GM23338 (cell line): ENCODE measurements at places on chromosomes 13 and 19. TPM values are rescaled to one million over a fixed set of nuclear protein-coding genes. Genes with fewer than 3 reads are reported as not detected.

SGCG gene
- total RNA-seq: not detected in 2 replicates

HIF3A gene
- total RNA-seq: 34.1 and 70.5 TPM in 2 replicates

- peaks cover 7% of the 10 kb centered on the region; the same call in 1 of the 2 replicates for H3K4me1 ChIP-seq
- no peak for DNase-seq
These were observed 30.5 kb upstream of the MBNL2 start for GRCh38 chr13:97191615-97192014.

SBSN gene
- total RNA-seq: not detected in 2 replicates

DNA sequence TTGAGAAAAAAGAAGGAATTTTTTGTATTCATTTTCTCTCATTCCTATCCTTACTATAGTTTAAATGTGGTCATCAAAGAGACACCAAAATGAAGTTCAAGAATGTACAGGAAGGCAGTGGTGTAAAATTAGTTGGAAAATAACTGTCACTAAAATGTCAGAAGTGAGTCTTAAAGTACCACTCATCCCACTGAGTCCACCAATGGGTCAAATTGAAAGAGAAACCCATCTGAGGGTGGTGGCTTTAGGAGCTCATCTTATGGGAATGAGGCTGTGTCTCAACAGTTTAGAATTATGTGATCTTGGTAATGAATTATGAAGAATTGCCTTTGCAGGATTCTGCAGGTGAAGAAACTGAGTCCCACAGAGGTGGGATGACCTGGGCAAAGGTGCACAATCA lies 403.5 kb downstream of the FGF9 start:
- DNase-seq: no peak
- no peak overlapping the region for H3K4me3 ChIP-seq
- H3K27ac ChIP-seq: no peak overlapping the region
- peaks cover 11% of the 10 kb centered on the region; the same call in 1 of the 2 replicates for H3K27me3 ChIP-seq
- no peaks in the 10 kb centered on the region for H3K36me3 ChIP-seq

KLK8 gene
- total RNA-seq: 4.6 and 4.9 TPM in 2 replicates

DNA sequence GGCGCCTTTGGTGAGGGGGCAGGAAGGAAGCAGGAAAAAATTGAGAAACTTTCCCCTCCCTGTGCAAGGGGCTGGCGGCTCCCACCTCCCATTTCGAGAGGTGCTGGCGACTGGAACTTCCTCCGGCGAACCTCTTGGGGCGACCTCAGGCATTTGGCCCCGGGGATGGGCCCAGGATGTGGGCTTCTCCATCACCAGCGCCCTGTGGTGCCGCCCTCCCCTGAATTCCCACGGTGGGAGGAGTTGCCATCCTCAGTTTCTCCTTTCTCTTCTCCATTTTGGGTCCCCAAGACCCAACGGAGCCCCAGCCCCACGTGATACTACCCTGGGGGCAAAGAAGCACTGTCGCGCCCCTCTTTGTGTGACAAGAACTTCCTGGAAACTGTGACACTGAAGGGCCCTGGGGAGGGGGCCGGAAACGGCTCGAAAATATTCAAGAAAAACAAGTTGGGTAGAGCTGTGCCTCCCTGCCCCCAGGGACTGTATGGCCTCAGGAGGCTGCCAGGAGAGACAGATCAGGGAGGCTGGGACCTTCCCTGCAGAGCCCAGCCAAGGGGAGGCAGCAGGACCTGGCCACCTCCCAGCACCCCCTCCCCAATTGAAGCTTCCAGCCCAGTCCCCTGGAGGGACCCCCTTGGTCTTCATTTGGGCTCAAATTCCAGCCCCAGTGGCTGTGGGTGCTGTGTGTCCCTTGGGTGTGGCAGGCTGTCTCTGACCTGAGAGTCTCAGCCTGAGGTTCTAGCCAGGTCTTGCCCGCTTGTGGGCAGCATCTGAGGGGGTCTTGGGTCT lies 16.2 kb upstream of the AP1M2 start:
- no peaks in the 10 kb centered on the region for H3K27me3 ChIP-seq
- peaks cover 12% of the 10 kb centered on the region for H3K4me1 ChIP-seq
- H3K4me3 ChIP-seq: peak overlapping the region; percentile 93
- peak; percentile 56 for DNase-seq

CALR3 gene
- total RNA-seq: 0.66 TPM in 1 of 2 replicates, not detected in the other

DNA sequence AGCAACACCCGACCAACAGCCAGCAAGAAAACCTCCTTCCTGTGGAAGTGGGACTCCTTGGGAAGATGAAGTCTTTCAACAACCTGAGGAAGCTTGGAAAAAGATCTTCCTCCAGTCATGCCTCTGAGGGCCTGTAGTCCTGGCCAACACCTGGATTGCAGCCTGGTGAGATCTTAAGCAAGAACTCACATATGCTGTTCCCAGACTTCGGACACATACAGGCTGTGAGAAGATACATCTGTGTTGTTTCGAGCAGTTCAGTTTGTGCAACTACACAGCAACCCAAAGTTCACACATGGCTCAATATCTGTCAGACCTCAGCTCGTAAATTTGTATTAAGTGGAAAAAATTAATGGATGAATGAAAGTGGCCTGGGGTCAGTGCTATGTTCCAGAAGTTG lies 65.1 kb upstream of the UBAC2 start:
- H3K27ac ChIP-seq: no peak overlapping the region
- H3K4me3 ChIP-seq: no peak overlapping the region
- DNase-seq: no peak
- no peaks in the 10 kb centered on the region for H3K4me1 ChIP-seq
- H3K36me3 ChIP-seq: no peaks in the 10 kb centered on the region

ZNF549 gene
- total RNA-seq: 10.2 and 11.6 TPM in 2 replicates

SLC7A9 gene
- not detected in 2 replicates for total RNA-seq

DNA sequence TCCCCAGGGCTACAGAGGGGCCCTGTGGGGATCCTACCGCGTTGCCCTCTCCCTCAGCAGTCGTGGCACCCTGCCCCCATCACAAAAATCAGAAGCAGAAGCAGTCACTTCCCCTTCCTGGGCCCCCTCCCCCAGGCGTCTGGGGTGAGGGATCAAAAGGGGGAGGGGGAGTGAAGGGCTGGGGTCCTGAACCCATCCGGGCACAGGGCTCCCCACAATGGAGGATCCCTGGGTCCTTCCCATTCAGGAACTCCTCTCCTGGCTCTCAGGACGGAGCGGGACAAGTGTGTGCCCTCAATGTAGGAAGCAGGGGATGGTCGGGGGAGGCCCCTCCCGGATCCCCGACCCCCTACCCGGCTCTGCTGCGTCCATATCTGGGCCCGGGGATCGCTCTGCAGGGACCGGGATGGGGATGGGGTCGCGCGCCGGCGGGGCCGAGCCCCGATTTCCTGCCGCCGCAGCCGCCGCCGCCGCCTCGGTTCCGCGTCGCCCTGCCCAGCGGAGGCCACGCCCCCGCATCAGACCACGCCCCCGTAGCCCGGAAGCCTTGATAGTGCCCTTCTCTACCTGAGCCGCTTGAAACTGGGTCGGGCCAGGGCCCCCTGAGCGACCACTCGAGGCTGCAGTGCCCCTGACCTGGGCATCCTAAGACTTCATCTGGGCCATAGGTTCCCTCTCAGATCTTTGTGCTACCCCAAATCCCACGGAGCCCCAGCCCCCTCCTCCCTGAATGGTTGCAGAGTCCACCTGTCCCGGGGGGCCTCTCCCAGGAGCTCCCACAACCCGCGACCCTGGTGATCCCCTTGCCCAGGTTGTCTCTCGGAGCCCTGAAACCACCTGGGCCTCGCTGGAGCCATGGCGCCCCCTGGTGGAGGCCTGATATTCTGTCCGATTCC lies at the start of gene GMIP:
TSS of gene GMIP (minus strand) at position 500 of the 896 bp plus-strand sequence. CDS start at position 372, 128 bp downstream.
- no peaks in the 10 kb centered on the region for H3K27me3 ChIP-seq
- peak; percentile 93 for DNase-seq
- peak within 1 kb of the TSS; percentile 90; the same call in 1 of the 2 replicates for H3K27ac ChIP-seq

DNA sequence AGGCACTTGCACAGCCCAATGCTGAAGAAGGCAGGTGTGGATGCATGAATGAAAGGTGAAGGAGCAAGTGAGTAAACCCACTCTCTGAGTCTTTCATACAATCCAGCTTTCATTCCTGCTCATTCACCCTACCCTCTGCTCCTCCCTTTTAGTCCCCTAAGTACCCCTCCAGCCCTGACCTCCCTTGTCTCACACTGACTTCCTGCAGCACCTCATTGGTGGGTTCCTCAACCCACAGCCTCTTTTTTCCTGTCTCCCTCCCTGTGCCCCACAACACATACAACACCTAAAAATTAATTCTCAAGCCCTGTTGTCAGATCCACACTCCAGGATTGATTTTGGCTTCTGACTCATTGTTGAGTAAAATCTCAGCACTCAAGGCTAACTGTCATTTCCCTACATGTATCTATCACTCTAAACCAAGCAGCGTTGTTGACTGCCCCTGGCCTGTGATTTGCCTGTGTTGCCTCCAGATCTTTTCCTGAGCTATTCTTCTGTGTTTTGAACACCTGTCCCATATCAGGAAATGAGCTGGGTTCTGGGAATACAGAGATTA lies 177.3 kb upstream of the SERP2 start:
- H3K4me1 ChIP-seq: no peaks in the 10 kb centered on the region
- no peak overlapping the region for H3K4me3 ChIP-seq
- H3K27me3 ChIP-seq: no peaks in the 10 kb centered on the region
- H3K27ac ChIP-seq: no peak overlapping the region
- no peaks in the 10 kb centered on the region for H3K36me3 ChIP-seq
- no peak for DNase-seq

LILRB3 gene
- total RNA-seq: not detected in 2 replicates

DNA sequence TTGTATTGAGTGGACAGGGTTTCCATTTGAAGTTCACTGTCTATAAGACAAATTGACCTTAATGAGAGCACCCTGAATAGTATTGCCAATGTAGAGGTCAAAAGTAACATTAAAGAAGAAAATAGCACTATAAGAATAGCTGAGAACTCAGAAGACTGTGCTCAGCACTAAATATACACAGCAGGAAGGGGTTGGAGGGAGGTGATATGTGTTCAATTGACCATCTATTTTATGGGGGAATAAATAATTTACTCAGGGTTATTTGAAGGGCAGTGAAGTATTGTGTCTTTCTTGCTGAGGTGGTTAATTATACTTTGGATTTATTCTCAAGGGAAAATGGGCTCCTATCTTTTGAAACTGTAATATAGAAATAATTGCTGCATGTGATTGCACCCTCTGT lies 1380.5 kb upstream of the SPRY2 start:
- H3K4me3 ChIP-seq: no peak overlapping the region
- H3K36me3 ChIP-seq: no peaks in the 10 kb centered on the region
- no peak for DNase-seq
- H3K27me3 ChIP-seq: no peaks in the 10 kb centered on the region

- H3K4me3 ChIP-seq: no peak overlapping the region
- no peaks in the 10 kb centered on the region for H3K27me3 ChIP-seq
- no peaks in the 10 kb centered on the region for H3K36me3 ChIP-seq
- no peaks in the 10 kb centered on the region for H3K4me1 ChIP-seq
- no peak for DNase-seq
- no peak overlapping the region for H3K27ac ChIP-seq
These were observed 319.9 kb downstream of the ATP8A2 start for GRCh38 chr13:25691654-25692053.

ATXN8OS gene
- total RNA-seq: not detected in 2 replicates

CBARP gene
- total RNA-seq: 10.8 and 14.1 TPM in 2 replicates

DNA sequence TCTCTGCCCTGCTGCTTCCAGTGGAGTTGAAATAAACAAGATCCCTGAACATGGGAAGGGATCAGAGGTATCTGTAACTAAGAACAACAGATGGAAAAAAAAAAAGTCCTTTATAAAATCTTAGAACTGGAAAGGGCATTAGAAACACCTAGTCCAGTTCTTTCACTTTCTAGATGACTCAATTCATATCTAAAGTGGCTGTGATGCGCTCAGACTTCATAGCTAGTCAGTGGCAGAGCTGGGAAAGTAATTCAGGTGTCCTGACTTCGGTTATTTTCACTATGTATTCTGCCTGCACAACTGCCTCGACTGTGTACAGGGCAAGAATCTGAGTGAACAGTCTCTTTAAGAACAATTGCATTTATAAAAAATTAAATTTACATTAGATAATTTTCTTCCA lies 151.8 kb upstream of the TMTC4 start:
- no peaks in the 10 kb centered on the region for H3K36me3 ChIP-seq
- H3K27me3 ChIP-seq: no peaks in the 10 kb centered on the region
- no peak overlapping the region for H3K4me3 ChIP-seq
- DNase-seq: no peak

CYP4F2 gene
- total RNA-seq: not detected in 2 replicates

NDFIP2 gene
- total RNA-seq: 28.7 and 32.8 TPM in 2 replicates

DNA sequence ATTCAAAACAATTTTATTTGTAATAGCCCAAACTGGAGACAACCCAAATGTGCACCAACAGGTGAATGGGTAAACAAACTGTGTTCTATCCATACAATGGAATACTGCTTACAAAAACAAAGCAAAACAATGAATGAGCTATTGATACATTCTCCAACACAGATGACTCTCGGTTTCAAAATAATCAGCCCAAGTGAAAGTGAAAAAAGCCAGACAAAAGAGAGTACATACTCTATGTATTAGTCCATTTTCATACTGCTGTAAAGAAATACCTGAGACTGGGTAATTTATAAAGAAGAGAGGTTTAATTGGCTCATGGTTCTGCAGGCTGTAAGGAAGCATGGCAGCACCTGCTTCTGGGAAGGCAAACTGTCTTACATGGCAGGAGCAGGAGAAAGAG lies 65.2 kb upstream of the LRCH1 start:
- no peak for DNase-seq
- no peaks in the 10 kb centered on the region for H3K4me1 ChIP-seq
- no peak overlapping the region for H3K27ac ChIP-seq
- H3K27me3 ChIP-seq: no peaks in the 10 kb centered on the region

GRCh38 chr13:59301174-59301567 lies 862.6 kb downstream of the DIAPH3 start:
- H3K4me3 ChIP-seq: no peak overlapping the region
- no peaks in the 10 kb centered on the region for H3K36me3 ChIP-seq
- no peaks in the 10 kb centered on the region for H3K4me1 ChIP-seq
- no peak overlapping the region for H3K27ac ChIP-seq
- no peak for DNase-seq

- H3K27ac ChIP-seq: no peak overlapping the region
- peaks cover 28% of the 10 kb centered on the region for H3K4me1 ChIP-seq
- no peak for DNase-seq
- no peak overlapping the region for H3K4me3 ChIP-seq
- no peaks in the 10 kb centered on the region for H3K36me3 ChIP-seq
- no peaks in the 10 kb centered on the region for H3K27me3 ChIP-seq
These were observed 122.8 kb downstream of the SHISA2 start for GRCh38 chr13:25928941-25929505.

GRCh38 chr13:80048030-80048429 lies 292.9 kb downstream of the SPRY2 start:
- H3K4me1 ChIP-seq: no peaks in the 10 kb centered on the region; the same call in 1 of the 2 replicates
- no peak overlapping the region for H3K4me3 ChIP-seq
- no peak for DNase-seq
- no peak overlapping the region for H3K27ac ChIP-seq
- H3K36me3 ChIP-seq: no peaks in the 10 kb centered on the region

DNA sequence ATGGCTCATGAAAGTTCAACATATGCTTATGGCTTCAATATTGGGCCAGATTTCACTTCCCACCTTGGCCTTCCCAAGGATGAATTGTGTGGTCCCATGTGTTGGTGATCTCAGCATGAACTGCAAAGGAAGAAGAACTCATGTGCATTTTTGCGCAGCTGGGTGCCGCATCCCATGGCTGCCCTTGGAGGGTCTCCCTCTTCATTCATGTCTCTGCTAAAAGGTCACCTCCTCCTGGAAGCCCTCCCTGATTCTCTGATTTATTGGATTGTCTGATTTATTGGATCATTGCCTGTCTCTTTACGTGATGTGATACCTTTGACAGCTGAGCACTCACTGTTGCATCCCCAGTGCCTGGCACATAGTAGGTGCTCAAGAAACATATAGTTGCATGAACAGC lies 1.7 kb upstream of the CYP4F8 start:
- no peaks in the 10 kb centered on the region for H3K4me1 ChIP-seq
- H3K27ac ChIP-seq: no peak overlapping the region
- no peaks in the 10 kb centered on the region for H3K36me3 ChIP-seq
- no peaks in the 10 kb centered on the region for H3K27me3 ChIP-seq
- no peak overlapping the region for H3K4me3 ChIP-seq
- no peak for DNase-seq

- H3K4me3 ChIP-seq: no peak overlapping the region
- no peak for DNase-seq
- H3K27ac ChIP-seq: no peak overlapping the region
- no peaks in the 10 kb centered on the region for H3K4me1 ChIP-seq
These were observed 350.4 kb downstream of the MTUS2 start for GRCh38 chr13:29170436-29171082.
